ENCODE measurements at places on chromosomes 5 and 9.

DNA sequence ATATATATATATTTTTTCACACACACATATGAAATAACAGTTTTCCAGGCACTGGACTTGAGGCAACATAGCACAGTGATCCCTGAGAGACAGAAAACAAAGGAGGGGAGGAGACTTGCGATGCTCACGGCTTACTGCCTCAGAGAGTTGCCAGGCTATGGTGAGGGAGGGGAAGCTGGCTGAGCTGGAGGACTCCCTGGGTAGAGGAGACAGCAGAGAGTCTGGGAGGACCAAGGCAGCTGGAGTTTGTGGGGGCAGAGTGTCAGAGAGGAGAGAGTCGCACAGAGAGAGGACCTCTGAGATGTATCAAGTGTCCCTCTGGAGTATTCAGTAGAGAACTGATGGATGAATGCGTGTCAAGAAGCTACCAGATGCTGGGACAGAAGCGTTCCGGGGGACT, 23.1 kb upstream of the QSOX2 start:
- DNase-seq: no peak

- DNase-seq: no peak
Measured at GRCh38 chr5:35223787-35224395, 6.4 kb downstream of the PRLR start.

GRCh38 chr5:141476132-141476911, 556 bp downstream of the PCDHGC3 start:
- DNase-seq: no peak

GRCh38 chr9:18452276-18452675, 21.7 kb upstream of the ADAMTSL1 start:
- no peak for DNase-seq

GRCh38 chr9:92917176-92917800, 30.0 kb upstream of the FGD3 start:
- DNase-seq: no peak

GRCh38 chr5:95191330-95191729, 93.6 kb downstream of the MCTP1 start:
- no peak for DNase-seq

DNA sequence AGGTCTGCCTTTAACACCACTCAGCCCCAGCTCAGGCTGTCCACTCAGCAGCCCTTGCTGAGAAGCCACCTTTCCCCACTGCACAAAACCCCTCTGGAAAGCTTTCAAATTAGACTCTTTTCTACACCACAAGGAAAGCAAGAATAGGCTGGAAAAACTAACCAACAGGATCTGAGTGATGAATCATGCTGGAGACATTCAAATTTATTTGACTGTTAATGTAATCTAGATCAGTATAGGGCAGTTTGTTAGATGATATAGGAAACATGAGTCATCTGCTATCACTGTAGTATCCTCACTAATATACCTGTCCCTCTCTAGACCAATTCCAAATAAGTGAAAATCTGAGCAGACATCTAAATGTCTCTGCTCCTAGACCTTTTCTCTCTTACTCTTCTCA, 127.8 kb upstream of the PAM start:
- no peak for DNase-seq

DNA sequence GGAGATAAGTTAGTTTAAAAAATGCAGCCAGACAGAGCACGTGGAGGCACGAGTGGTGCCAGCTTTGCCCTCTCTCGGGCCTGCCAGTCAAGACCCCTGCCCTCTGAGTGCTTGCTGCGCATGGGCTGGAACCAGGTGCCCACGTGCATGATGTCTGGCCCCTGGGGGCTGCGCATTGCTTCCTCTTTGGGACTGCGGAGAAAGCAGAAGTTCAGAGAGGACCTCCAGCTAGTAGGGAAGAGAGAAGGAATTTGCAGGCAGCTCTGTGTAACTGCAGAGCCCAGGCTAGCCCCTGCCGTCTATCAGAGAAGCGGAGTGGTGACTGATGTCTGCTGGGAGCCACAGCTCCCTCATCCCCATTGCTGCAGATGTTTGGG, 9.7 kb upstream of the RNU6ATAC start:
- DNase-seq: no peak

- DNase-seq: no peak
Measured at GRCh38 chr9:37324691-37325490, 97.6 kb upstream of the GRHPR start.

DNA sequence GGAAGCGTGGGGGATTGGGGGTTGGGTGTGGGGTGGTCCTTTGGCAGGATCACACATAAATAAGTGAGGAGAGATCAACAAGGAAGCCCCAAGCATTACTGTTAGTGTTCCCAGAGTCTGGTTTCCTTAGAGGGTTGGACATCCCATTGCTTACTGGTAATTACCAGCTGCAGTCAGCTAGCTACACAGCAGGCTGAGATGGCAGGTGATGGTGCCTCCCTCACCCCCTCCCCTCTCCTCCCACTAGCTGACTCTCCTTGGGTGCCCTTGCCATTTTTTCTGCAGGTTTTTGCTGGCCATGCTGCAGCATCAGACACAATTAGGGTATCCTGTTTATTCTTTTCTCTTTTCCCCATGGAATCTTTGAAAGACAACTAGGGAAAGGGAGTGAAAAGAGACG, 107.5 kb upstream of the TLR4 start:
- DNase-seq: no peak

DNA sequence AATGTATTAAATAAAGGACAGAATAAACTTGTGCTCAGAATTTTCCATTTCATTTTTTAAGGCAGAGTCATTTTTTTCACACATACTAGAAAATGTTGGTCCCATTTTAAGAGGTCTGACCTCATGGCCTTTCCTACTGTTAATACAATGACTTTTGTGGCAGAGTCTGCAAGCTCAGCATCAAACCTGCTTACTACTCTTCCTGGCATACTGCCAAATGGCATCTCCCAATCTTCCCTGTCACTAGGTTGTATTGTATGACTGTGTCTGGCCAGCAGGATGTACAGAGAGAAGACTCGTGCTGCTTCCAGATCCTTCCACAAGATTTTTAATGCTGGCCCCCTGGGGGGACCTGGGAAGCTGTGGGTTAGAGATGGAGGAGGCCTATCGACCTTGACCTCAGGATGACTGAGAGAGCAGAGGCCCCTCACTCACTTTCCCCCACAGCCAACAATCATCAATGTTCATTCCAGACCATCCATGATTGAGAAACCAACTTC, 64.7 kb downstream of the BARX1 start:
- DNase-seq: no peak

DNA sequence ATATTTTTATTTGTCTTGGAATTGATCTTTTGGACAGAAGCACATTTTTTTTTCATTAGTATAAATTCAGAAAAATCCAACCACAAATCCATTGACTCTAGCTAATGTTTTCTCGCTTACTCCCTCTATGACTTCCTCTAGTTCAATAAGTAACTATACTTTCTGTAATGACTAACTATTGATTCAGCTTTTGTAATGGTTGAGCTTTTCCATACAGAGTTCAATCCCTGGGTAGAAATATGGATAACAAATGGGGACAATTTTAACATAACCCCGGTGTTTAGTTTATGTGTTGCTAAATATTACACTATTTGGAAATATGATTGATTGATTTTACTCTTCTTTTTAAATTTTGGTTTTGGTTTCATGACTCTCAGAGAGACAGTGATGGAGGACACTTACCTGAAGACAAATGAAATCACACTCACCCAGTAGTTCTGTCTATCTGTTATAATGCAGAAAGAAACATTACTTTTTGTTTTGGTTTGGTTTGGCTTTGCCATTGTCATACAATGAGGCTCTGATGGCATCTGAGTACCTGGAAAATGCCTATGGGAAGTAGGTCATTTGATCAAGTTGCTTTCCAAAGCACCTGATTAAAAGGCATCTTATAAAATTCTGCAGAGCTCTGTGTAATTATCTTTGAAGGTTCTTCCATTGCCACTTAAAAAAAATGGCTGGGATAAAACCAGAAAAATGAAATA, 309.7 kb upstream of the MPDZ start:
- DNase-seq: no peak

- no peak for DNase-seq
Measured at GRCh38 chr5:159668556-159668955, 247.7 kb upstream of the ADRA1B start.

DNA sequence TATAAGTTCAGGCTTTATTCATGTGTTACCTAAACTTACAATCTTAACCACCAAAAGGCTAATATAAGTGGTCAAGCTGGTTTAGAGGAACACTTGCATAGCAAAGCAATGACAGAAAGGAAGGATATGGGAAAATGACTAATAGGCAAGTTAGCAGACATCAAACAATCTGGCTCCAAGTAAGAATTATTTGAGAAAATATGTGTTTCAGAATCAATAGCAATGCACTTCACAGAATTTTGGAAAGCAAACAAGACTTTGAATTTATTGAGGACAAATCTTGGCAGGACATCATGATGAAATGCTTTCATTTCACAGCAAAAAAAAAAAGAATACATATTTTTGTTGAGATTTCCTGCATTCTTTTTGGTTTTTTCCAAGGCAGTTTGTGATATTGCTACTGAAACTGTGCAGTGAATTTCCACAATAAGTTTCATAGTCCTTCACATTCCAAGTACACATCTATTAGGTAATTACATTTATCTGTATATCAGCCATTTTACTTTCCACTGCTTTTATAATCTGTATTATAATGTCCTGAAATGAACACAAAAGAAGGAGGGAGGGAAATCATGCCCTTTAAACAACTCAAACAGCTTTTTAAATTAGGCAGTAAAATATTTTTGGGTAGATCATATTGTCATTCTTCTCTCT, 417.9 kb downstream of the NR2F1-AS1 start:
- no peak for DNase-seq

Measured in hematopoietic multipotent progenitor cell treated with erythropoietin and hydrocortisone succinate and interleukin-3 and kit ligand, for 8 days (in vitro differentiated cells).